Substantia nigra (tissue), 51 donors: ENCODE measurements at places on chromosomes 16 and 17.

GRCh38 chr17:81932333-81932983, 4.6 kb downstream of the PYCR1 start:
- DNase-seq = no peak

GRCh38 chr17:10733666-10734065, 3.8 kb upstream of the TMEM220 start:
- DNase-seq = no peak

DNA sequence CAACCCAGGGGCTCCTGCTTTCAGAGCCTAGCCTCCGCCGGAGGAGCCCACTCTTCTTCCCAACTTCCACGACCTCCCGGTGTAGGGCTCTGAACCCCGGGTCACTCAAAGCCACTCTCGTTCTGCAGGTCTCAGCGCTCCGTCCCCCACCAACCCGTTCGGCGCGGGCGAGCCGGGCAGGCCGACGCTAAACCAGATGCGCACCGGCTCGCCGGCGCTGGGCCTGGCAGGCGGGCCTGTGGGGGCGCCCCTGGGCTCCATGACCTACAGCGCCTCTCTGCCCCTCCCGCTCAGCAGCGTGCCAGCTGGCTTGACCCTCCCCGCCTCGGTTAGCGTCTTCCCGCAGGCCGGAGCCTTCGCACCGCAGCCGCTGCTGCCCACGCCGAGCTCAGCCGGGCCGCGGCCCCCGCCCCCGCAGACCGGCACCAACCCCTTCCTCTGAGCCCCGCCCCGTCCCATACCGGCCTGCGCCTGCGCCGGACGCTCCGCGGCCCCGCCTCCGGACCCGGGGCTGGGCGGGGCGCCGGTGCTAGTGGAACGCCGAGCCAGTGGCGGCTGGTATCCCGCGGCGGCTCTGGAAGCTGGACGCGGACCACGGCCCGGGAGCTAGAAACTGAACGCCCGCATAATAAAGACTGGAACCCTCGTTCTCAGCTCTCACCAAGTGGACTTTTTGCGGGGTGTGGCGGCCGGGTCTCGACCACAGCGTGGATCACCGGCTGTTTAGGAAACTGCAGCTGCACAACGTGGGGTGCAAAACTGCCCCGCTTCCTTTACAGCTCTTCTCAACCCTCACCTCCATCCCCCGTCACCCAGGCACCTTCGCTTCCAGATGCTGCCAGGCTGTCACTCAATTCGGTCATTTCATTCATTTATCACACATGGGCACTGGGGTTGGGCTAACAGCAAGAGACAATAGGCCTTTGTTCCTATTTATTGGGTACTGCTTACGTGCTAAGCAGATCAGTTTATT, 5.0 kb upstream of the SPATA20 start:
- DNase-seq = peak; percentile 77

- DNase-seq = no peak
These were observed 10.5 kb downstream of the PER1 start for GRCh38 chr17:8141741-8142140.

DNA sequence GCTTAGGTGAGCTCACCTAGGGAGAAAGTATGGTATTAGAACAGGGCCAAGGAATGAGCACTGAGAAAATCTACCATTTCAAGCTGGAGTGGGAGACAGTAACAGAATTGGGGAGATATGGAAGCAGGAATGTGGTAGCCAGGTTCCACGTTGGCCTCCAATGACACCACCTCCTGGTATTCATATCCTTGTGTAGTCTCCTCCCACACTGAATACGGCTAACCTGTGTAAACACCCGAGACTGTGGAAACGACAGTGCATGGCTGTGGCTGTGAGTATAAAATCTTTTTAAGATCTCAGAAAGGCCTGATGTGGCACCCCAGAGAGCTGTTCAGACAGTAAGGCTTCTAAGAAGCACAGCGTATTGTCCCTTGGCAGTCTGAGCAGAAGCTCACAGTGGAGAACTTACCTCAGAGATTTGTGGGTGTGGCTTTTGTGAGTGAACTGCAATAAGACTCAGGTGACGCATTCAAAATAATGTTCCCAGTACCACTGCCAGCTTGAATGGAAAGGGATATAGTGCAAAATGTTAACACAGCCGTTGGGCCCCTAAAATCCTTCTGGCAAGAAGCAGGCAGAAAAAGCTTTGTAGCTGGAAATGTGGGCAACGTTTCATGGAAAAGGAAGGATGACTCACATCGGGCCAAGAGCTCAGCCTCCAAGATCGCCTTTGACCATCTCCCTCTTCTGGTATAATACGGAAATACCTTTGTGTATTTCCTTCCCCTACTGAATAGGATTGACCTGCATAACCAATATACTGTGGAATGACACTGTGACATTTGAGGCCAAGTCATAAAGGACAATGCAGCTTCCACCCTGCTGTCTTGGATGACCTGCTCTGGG, 14.4 kb downstream of the SDR42E1 start:
- DNase-seq = no peak

- DNase-seq = no peak
These were observed 69.8 kb downstream of the CLEC16A start for GRCh38 chr16:11014136-11014535.
